ENCODE measurements at places on chromosomes 2 and 18.

GRCh38 chr2:62505109-62505749, 766 bp downstream of the TMEM17 start:
- no peak for DNase-seq

GRCh38 chr2:117523711-117524238, 290.7 kb upstream of the DDX18 start:
- DNase-seq, result no peak

GRCh38 chr18:41227993-41228392, 727.0 kb upstream of the PIK3C3 start:
- no peak for DNase-seq

DNA sequence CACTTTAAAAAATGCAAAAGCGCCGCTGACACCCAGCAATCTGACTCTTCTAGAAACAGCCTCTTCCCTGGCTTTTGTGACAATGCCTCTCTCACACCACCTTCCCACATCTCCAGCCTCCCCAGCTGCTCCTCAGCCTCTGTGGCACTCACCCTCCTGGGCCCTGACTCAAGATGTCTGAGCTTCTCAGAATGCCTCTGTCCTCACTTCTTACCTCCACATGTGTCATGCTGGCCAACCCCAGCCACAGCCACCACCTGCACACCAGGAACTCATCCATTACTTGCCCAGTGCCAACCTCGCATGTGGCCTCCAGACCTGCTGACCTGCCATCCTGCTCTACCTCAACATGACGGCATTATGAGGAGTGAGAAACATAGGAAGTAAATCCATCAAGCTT, 249.8 kb upstream of the RAB6C start:
- DNase-seq, result no peak

DNA sequence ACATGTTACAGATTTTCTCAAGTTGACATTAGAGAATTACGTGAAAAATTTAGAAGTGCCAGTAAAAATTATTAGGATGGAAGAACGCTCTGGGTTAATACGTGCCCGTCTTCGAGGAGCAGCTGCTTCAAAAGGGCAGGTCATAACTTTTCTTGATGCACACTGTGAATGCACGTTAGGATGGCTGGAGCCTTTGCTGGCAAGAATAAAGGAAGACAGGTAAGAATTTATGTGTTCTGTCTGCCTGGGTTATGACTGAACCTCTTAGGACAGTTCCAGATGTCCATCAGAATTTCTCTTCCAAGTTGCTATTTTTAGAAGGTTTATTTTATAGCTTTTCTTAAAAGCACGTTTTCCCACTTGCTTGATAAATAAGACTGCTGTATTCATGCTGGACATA, 371.0 kb downstream of the GALNT13 start:
- no peak for DNase-seq

DNA sequence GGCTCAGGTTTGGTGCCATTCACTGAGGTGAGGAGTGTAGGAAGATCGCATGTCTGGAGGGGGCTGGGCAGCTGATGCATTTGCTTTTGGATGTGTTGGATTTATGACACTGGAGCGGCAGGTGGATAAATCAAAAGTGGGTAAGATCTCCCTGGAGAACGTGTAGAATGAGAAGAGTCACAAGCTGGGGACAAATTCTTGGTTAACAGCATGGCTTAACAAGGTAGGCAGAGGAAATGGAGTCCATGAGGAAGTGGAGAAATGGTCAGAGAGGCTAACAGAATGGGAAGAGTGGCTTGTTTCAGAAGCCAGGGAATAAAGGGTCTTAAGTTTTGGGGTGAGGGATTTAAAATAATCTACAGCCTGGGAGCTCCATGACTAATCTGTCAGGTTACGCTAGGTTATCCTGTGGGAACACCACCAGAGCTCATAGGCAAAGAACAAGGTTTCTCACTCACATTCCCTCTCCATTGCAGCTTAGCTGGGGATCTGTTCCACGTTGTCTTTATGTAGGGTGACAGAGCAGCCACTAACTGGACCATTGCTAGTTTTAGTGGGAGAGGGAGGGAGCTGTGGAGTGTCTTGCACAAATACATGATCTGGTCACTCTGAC, 12.8 kb downstream of the TSN start:
- DNase-seq, result no peak

DNA sequence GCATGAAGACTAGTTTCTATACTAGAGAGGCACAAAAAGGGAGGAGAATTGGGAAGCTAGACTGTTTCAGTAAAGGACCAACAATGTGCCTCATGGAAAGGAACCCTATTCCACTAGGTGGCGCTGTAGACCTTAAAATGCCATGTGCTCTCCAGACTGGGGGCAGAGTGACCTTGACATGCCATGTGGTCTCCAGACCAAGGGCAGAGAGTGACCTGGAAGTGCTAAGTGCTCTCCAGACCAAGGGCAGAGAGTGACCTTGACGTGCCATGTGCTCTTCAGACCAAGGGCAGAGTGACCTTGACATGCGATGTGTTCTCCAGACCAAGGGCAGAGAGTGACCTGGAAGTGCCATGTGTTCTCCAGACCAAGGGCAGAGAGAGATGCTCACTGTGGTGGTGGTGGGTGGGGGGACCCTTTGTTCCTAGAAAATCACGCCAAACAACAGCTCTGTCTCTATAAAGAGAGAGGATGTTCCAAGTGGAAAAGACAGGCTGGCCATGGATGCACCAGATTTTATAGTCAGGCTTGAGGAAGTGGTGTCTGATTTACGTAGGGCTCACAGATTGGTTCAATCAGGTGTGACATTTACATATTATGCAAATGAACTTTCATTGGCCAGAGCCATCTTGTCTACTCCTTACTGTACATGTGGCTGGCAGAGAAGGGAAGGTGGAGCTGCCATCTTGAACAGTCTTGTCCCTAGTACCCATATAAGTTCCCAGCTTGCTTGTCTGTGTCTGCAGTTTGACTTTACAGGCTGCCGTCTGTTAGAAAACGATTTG, 344.0 kb upstream of the DDX18 start:
- DNase-seq, result no peak

- DNase-seq, result peak; percentile 28
These were observed 626 bp downstream of the CAPN10 start for GRCh38 chr2:240586919-240587800.

GRCh38 chr2:105675841-105676240, 68.9 kb upstream of the NCK2 start:
- DNase-seq, result no peak

- DNase-seq, result no peak
These were observed 10.3 kb upstream of the CTAGE1 start for GRCh38 chr18:22427822-22428549.

- DNase-seq, result no peak
These were observed 23.8 kb upstream of the SLC38A11 start for GRCh38 chr2:164979113-164979512.

GRCh38 chr2:213013979-213014378, 137.4 kb downstream of the IKZF2 start:
- no peak for DNase-seq

- DNase-seq, result peak; percentile 73
These were observed 96.0 kb upstream of the TTC39C start for GRCh38 chr18:23918395-23919032.

DNA sequence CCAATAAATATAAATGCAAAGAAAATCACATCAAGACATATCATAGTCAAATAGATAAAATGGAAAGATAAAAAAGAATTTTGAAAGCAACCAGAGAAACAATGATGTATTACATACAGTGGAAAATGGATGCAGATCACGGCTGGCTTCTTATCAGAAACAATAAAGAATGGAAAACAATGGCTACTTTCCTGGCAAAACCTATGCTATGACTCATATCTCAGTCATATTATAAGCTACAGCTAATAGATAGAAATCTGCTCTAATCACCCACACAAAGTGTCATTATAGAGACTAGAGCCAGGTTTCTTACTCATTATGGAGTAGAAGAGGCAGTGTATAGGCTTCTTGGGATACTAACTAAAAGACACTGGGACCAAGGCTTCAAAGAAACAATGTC, 93.5 kb upstream of the TACR1 start:
- no peak for DNase-seq

DNA sequence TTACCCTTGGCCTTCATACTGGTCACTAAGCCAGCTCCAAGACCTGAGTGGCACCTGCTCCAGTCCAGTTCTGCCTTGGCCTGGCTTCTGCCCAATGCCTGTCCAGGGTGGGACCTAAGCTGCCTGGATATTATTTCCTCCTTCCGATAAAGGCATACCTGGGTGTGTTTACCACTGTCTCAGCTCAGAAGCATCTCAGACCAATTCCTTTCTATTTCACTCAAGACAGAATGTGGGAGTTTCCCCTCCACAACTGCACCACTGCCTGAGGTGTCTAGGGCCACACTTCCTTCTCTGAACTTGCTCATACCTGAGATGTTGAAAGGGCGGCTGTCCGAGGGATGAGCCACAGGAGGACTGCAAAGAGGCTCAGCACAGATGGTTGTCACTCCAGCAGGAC, 18.4 kb upstream of the CAB39 start:
- DNase-seq, result no peak

- no peak for DNase-seq
These were observed 60.8 kb upstream of the CCDC195 start for GRCh38 chr2:224776795-224777558.

- no peak for DNase-seq
These were observed 397 bp downstream of the ZCCHC2 start for GRCh38 chr18:62523255-62523588.

- DNase-seq, result no peak
These were observed 5.0 kb upstream of the ADAM17 start for GRCh38 chr2:9560628-9561027.

DNA sequence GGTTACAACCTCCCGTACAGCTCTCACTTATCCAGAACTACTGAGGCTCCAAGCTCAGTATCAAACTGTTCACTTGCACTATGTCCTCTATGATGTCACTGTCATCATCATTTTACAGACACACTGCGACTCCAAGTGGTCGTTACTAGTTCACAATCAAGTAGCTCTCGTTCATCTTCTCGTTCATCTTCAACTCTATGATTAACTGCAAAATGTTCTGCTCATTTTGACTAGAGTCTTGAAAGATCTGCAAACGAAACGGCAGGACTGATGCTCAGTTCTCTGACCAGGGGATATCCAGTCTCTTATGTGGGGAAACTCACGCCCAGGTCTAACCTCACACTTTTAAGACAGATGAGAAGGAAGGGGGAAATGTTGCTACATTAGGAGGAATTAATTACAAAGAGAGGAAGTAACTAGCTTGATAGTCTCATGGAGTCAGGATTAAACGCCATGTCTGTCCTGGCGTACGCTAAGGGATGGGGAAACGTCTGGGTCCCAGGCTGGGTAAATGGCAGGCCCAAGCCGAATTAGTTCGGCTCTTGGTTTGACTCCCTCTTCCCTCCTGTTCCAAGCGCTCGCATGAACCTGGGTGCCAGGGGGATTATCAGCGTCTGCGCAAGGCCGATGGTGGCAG, 794 bp upstream of the CHCHD5 start:
- no peak for DNase-seq

- no peak for DNase-seq
These were observed 21.1 kb upstream of the TMEM163 start for GRCh38 chr2:134739879-134740301.

DNA sequence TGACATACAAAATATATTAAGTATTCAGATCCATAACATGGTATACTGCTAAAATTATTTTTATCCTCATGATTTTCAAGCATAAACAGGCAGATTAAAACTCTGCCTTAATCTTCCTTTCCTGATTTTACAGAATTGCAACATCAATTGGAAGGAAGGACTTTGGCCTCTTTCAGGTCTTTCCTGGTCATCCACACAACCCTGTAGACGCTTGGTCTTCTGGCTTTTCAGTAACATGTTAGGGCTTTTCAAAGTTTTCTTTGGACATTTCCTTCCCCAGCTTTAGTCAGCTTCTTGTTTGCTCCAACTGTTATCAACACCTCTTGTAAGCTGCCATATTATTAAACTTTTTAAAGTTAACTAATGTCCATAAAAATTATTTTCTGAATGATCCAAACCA, 1364.9 kb upstream of the NRXN1 start:
- no peak for DNase-seq

Data from stimulated activated CD4-positive, alpha-beta T cell treated with anti-CD3 and anti-CD28 coated beads, TNF-alpha, amount 100 ng/mL, for 4 hours (primary cell).